ENCODE measurements at places on chromosomes 5 and 9.

GRCh38 chr5:178069909-178070308 lies 43.4 kb upstream of the N4BP3 start:
- DNase-seq = no peak

DNA sequence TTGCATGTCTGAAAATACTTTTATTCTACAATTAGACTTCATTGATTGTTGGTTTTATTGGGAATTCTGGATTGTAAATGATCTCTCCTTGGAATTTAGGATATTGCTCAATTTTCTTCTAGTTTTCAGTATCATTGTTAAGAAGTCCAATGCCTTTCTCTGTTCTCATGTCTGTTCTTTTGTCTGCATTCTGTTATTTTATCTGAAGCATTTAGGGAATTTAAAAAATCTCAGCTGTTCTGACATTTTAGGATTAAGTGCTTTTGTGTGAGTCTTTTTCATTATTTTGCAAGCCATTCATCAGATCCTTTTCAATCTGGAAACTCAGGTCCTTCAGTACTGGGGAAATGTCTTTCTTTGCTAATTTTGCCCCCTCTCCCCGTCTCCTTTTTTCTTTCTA lies 4.4 kb upstream of the FER start:
- no peak for DNase-seq

DNA sequence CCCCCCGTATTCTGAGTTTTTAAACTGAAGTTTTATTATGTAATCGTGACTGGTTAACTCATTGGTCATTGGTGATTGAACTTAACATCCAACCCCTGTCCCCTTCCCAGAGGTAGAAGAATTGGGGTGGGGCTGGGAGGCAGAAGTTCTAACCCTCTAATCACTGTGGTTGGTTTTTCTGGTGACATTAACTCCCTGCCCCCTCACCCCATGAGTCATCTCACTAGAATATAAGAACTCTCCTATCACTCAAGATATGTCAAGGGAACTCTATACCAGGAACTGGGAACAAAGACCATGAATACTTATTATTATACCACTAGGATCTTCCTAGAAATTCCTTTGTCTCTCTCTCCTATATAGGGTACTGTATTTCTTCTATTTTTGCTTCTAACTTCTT lies 52.3 kb upstream of the CAVIN4 start:
- no peak for DNase-seq

GRCh38 chr5:40689438-40689837 lies 9.7 kb downstream of the PTGER4 start:
- peak; percentile 87 for DNase-seq

GRCh38 chr9:85004818-85005413 lies 335.4 kb downstream of the NTRK2 start:
- DNase-seq = no peak

Data from RWPE1 (cell line).